ENCODE measurements at places on chromosomes 16 and 17. TPM values are rescaled to one million over a fixed set of nuclear protein-coding genes. Genes with fewer than 3 reads are reported as not detected.

USP10 gene
- 71.2 TPM for total RNA-seq

LRRC37A gene
- total RNA-seq, result 0.79 TPM

IGF2BP1 gene
- 80.4 TPM for total RNA-seq

USP43 gene
- total RNA-seq, result 4.0 TPM

PYY gene
- not detected for total RNA-seq

FA2H gene
- total RNA-seq, result 33.6 TPM

ST6GALNAC2 gene
- total RNA-seq, result 0.23 TPM

RTN4RL1 gene
- total RNA-seq, result 9.3 TPM

CTRB2 gene
- not detected for total RNA-seq

HS3ST3A1 gene
- 0.32 TPM for total RNA-seq

FBRS gene
- 43.8 TPM for total RNA-seq

HOXB13 gene
- total RNA-seq, result 1.8 TPM

ARHGDIG gene
- 2.7 TPM for total RNA-seq

PPY gene
- total RNA-seq, result not detected

AATK gene
- total RNA-seq, result 0.25 TPM

NPIPA5 gene
- 1.9 TPM for total RNA-seq

CMTM2 gene
- total RNA-seq, result not detected

TMEM204 gene
- not detected for total RNA-seq

CLCN7 gene
- 78.5 TPM for total RNA-seq

ALOX15B gene
- total RNA-seq, result 0.20 TPM

KCNAB3 gene
- total RNA-seq, result 1.7 TPM

GALR2 gene
- total RNA-seq, result 1.5 TPM

YBX2 gene
- 0.56 TPM for total RNA-seq

EVPL gene
- 15.7 TPM for total RNA-seq

CTNS gene
- total RNA-seq, result 10.4 TPM

UTS2R gene
- total RNA-seq, result not detected

SP6 gene
- 4.3 TPM for total RNA-seq

POLR2C gene
- total RNA-seq, result 167 TPM

CORO6 gene
- total RNA-seq, result 7.9 TPM

PDILT gene
- not detected for total RNA-seq

PLD2 gene
- total RNA-seq, result 21.4 TPM

CSH1 gene
- not detected for total RNA-seq

MYOCD gene
- total RNA-seq, result 0.97 TPM

CX3CL1 gene
- 0.12 TPM for total RNA-seq

HS3ST4 gene
- not detected for total RNA-seq

KRTAP2-1 gene
- total RNA-seq, result not detected

ADGRG1 gene
- total RNA-seq, result 191 TPM

TMC5 gene
- 7.3 TPM for total RNA-seq

SCARF1 gene
- total RNA-seq, result 0.23 TPM

OTOA gene
- total RNA-seq, result not detected

CACNG4 gene
- total RNA-seq, result 12.6 TPM

SPATA32 gene
- 0.16 TPM for total RNA-seq

KRTAP3-2 gene
- total RNA-seq, result 0.42 TPM
